Cardiac septum (tissue), 1 donor: ENCODE measurements at places on chromosomes 7 and 10.

DNA sequence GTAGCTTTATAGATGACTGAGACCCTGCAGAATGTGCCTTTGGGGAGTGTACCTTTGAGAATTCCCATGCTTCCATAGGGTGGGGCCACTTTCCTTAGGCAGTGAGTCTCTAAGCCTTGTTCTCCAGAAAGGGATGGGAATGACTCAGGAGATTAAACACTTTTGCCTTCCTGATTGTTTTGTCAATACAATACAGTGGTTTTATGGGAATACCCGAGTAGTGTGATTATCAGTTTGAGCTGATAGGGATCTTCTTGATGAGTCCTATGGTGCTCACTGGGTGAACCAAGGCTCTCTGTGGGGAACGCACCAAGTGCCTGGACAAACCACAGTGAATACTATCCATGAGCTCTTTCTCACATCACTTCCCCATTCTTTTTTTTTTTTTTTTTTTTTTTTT lies 6.3 kb downstream of the MYOF start:
- DNase-seq = no peak

DNA sequence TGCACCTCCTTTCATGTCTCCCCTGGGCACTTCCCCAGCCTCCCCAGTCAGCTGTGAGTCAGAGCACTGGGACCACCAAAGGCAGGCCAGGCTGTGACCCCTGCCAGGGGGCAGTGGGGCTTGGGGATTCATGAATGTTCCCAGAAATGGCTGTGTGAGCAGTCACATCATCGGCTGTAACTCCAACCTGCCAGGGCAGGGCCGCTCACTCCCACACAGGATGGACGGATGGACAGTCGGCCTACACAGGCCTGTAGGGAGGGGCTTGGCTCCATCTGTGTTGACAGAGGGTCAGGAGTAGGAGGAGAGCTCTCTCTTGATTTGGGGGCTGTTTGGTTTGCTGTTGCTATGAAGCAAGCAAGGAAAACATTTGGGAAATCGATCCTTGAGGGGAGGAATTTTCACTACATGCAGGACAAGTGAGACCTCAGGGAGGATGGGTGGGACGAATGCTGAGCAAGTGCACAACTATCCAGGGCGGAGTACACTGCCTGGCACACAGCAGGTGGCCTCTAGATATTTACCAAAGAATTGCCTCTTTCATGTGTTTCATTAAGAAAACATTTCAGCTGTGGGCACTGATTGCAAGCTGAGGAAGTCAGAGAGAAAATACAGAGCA lies 2.9 kb upstream of the IGFBP1 start:
- peak; percentile 64 for DNase-seq

DNA sequence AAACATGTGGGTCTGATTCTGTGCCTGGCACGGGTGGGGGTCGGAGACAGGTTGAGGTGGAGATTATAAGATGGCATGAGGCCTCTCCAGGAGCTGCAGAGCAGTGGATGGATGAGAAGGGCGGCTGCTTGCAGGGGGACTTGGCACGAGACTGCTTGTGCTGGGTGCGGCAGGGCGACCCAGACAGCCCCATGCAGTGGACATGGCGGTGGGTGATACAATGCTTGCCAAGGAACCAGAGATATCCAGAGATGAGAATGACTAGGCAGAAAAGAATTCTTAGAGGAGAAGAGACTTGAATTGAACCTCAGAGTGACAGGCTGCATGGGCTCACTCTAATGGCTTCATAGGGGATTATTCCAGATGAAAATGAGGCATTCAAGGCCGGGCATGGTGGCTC lies 145.4 kb downstream of the NEURL1 start:
- no peak for DNase-seq

DNA sequence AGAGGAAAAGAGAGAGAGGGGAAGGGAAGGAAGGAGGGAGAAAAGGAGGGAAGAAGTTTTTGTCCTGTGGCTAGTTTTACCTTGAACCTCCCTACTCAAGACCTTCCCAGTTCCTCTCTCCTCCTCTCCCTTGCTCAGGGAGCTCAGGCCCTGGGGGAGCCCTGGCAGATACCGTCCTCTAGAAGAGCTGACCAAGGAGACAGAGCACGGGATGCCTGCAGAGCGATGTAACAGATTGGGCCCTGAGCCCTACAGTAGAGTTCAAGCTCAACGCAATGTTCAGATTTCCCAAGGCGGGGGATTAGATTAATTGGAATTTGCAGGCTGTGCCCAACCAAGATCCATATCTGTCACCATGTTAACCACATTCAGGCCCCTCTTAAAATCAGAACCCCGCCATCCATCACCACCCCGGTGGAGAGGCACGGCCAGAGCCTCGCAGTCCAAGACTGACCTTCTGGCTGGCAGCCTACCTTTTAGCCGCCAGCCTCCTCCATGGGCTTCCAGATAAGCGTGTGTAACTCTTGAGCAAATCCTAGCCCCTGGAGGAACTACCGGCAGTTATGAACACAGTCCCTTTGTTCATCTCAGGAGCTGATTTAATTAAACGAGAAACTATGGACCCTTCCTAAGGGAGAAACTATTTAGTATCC lies 70.6 kb downstream of the KCNMA1 start:
- peak; percentile 35 for DNase-seq

GRCh38 chr7:36565792-36566356 lies 158.4 kb downstream of the AOAH start:
- DNase-seq = no peak

- DNase-seq = no peak
Observed at GRCh38 chr7:7851381-7851780, 117.2 kb upstream of the GLCCI1 start.

DNA sequence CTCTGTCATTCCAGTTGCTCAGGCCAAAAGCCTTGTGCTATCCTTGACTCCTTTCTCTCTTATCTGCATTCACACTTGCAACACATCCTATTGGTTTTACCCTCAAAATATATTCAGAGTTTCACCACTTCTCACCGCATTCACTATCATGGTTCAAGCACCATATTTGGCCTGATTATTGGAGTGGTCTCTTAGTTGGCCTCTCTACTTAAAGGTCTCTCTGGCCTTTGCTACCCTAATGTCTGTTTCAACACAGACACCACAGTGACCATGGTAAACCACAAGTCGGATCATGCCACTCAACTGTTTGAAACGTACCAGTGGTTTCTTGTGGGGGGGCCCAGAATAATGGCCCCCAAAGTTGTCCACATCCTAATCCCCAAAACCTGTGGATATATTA lies 15.2 kb upstream of the PDZD8 start:
- no peak for DNase-seq

DNA sequence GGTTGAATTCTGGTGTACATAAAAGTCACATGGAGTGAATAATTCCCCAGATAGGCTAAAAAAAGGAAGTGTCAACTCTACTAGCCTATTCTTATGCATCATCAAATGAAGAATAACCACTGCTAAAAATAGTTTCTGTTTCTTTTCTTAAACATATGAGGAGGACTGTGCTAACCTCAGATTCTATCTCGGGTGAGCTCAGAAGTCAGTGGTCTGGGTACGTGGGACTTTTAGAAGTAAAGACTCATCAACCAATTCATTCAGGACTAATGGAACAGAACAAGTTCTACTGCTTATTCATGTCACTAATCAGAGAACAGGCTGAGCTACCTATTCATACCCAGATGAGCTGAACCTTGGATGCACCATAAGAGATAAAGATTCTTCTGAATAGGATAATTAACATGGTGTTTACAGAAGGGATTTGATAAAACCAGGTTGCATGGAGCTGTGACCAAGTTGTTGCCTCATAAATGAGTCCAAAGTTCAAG lies 9.5 kb upstream of the ASAH2 start:
- no peak for DNase-seq

DNA sequence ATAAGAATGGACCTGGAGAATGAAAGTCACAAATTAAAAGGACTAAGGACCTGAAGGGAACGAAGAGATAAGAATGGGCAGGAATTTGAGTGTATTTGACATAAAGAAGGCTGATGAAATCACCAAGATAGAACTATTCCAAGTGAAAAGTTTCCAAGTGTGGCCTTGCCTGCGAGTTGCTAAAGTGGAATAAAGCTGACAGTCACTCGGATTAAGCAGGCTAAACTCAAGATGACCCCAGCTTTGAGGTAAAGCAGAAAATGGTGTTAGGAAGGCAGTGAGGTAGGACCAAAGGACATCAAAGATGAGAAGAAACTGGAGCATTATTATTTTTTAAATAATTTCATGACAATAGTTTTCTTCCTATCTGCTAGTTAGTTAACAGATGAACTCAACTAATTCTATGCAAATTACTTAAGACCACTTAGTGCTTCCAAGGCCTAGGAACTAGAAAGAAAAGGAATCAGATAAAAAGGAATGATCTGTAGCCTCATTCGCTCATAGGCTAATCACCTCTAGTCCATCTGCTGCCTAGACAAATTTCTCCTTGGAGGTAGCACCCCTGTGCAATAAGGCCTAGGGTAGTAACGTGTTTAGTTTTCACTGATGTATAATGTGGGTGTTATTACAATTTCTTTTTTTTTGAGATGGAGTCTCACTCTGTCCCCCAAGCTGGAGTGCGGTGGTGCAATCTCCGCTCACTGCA lies 34.5 kb downstream of the EZH2 start:
- no peak for DNase-seq

DNA sequence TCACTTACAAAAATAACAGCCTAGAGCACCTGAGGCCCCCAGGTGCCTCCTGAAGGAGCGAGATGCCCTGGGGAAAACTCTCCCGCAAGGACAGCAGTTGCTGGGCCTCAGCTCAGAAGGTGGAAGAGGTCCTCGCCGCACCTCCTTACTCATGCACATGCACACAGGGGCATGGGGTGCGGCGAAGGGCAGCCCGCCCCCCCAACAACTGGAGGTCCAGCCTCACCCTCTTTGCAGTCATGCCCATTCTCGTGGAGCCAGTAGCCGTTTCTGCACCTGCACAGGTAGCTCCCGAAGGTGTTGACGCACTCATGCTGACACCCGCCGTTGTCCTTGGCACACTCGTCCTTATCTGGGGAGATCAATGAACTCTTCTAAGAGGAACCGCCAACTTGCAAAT lies 19.9 kb upstream of the OPALIN start:
- DNase-seq = peak; percentile 39

DNA sequence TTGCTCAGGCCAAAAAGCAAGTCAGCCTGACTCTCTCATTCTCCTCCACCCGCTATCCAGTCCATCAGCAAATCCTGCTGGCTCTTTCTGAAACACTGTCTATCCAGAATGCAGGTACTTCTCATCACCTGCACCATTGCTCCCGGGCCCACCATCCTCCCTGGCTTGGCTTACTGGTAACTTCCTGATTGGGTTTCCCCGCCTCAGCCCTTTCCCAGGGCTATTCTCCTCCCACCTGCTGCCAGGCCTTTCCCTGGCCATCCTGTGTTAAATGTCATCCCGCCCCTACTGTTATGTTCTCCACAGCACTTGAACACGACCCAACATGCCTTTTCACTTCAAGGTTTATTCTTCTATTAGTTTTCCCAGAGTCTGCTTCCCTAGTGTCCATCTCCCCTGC lies 124.0 kb downstream of the CNNM2 start:
- DNase-seq = no peak

GRCh38 chr10:25682203-25682851 lies 251.7 kb upstream of the MYO3A start:
- DNase-seq = no peak

DNA sequence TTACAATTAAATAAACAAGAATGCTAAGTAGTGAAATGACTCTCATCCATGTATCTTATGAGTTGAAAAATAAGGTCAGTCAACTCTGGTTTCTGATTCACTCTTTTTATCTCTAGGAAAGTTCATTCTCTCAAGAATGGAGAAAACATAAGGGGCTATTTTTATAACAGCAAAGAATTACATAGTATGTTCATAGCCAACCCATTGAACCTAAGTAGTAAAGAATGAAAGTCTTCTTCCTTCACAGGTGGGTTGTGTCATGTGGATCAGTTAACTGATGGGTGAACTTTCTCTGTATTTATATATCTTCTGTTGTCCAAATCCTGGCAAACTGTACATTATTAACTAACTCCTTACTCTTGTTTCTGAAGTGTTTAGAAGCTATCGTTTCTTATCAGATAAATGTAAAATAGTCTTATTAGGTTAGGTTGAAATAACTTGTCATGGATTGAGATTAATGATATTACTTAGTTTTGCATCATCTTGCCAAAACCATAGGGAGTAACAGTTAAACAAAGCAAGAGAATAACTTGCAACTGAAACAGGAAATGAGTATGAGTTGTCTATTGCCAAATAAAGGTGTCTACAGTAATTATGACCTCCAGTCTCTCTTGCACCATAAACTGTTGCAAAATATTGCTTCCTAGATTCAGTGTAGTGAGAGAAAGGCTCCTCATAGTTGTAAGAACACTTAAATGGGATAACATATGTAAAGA lies 86.8 kb downstream of the ANKRD7 start:
- DNase-seq = no peak

- DNase-seq = no peak
Observed at GRCh38 chr10:12795315-12796110, 206.0 kb downstream of the CCDC3 start.

GRCh38 chr10:99421233-99421739 lies 9.1 kb downstream of the GOT1 start:
- no peak for DNase-seq

- DNase-seq = no peak
Observed at GRCh38 chr10:26540601-26541000, 102.5 kb downstream of the APBB1IP start.

DNA sequence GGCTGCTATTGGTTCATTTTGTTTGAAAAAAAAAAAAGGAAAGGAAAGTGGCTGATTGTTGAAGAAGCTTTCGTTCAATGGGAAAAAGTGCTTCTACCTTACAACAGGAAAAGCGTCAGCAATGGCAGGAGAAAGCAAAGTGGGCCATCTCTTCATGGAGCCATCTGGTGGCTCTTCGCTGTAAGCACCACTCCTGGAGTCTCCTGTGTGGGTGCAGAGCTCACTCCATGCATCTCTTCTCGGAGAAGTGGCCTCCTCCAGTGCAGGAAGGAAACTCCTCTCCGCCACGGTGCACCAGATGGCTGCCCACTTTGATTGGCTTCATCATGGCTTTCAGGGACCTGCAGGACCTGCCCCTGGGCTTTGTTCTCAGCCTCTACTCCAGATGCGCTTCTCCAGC lies 250.9 kb downstream of the PTEN start:
- DNase-seq = no peak

- DNase-seq = no peak
Observed at GRCh38 chr10:123576706-123577105, 89.4 kb upstream of the GPR26 start.
